ENCODE measurements at places on chromosomes 2 and 18. TPM values are rescaled to one million over a fixed set of nuclear protein-coding genes. Genes with fewer than 3 reads are reported as not detected.

The ALPP gene
- not detected for total RNA-seq

The ZC3H6 gene
- total RNA-seq = 5.9 TPM

The SERPINB12 gene
- not detected for total RNA-seq

The RIT2 gene
- not detected for total RNA-seq

The RAD51AP2 gene
- total RNA-seq = not detected

The SOCS6 gene
- total RNA-seq = 42.7 TPM

The ANKRD62 gene
- not detected for total RNA-seq

The IL1RL1 gene
- 40.2 TPM for total RNA-seq

The VWA3B gene
- total RNA-seq = not detected

The ERMN gene
- 1.1 TPM for total RNA-seq

The TGFA gene
- total RNA-seq = 2.8 TPM

The PHOSPHO2 gene
- 1.6 TPM for total RNA-seq

The HOXD13 gene
- not detected for total RNA-seq

The PCARE gene
- total RNA-seq = not detected

Measured in smooth muscle cell of the pulmonary artery (primary cell).